ENCODE measurements at places on chromosomes 5 and 9. TPM values are rescaled to one million over a fixed set of nuclear protein-coding genes. Genes with fewer than 3 reads are reported as not detected.

Gene ADGRV1
- total RNA-seq: not detected

DNA sequence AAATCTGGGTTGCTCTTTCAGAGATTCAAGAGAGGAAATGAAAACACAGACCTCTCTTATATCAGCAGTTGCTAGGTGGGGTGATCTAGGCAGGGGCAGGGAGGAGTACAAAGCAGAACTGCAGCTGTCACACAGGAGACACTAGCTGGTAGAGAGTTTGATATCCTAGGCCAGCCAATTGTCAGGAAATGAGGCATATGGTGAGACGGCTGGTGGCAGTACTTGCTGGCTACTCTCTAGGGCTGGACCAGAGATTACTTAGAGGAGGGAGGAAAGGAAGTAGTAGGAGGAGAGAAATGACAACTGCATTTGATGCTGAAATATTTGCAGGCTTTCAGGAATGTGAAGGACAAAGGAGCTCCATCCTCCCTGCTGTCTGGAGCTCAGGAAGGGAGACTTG is 113.8 kb downstream of the TRIM32 start:
- no peak for DNase-seq

GRCh38 chr9:69165581-69165980 is 8.5 kb upstream of the TJP2 start:
- DNase-seq: no peak

- no peak for DNase-seq
These were observed 110.8 kb downstream of the MRPS30 start for GRCh38 chr5:44919560-44919959.

Gene ARID3C
- not detected for total RNA-seq

DNA sequence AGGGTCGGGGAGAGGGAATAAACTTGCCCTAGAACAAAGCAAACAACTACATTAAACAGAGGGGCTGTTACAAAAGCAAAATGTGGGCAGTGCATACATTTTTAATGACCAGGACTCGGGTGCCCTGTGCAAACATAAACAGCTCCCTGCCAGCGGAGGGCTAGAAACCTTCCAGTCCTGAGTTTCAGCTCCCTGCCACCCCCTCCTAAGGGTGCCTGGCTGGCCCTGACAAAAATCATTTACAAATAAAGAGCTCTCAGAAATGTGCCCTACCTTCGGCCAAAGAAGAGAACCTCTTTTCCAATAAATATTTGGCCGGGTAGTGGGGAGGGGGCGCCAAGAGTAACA is 29.5 kb downstream of the FOXD1 start:
- DNase-seq: no peak

Gene GPRIN1
- total RNA-seq: 3.0 TPM

DNA sequence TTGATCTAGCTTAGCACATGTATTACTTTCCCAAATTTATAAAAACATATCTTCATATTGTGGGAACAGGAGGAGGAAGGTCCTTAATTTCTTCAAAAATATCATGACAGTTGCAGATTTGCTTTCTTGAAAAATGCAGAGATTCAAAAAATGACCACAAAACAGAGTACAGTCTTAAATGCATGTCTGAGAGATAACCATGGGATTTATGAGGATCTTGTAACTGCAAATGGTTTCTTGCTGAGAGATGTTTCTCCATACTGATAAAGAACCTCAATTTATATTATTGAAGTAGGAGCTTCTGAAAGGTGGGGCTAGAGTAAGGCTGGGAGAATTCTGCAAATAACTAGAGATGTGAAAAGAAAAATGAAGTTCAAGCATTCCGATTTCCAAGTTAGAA is 83.2 kb downstream of the CDH18 start:
- DNase-seq: no peak

DNA sequence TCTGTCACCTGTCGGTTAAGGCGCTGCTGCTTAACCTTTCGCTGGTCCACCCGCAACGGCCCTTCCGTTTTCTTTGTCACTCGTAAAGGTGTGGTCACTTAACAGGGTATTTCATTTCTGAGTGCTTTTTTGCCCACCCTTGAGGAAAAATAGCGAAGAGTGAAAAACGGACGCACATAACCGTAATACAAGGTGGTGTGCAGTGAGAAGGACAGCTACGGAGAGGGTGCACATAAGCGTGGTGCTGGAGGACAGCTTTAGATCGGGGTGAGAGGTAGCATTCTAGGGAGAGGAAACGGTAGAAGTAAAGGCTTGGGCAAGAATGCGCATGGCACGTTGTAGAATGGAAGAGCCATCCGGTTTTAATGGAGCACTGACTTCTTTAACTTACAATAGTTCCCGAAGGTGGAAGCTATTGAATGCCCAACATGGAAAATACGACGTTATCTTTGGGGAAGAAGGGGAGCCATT is 761 bp downstream of the CCT5 start:
- peak; percentile 27 for DNase-seq

Gene CDKN2A
- not detected for total RNA-seq

Gene PCDHA12
- 6.1 TPM for total RNA-seq

DNA sequence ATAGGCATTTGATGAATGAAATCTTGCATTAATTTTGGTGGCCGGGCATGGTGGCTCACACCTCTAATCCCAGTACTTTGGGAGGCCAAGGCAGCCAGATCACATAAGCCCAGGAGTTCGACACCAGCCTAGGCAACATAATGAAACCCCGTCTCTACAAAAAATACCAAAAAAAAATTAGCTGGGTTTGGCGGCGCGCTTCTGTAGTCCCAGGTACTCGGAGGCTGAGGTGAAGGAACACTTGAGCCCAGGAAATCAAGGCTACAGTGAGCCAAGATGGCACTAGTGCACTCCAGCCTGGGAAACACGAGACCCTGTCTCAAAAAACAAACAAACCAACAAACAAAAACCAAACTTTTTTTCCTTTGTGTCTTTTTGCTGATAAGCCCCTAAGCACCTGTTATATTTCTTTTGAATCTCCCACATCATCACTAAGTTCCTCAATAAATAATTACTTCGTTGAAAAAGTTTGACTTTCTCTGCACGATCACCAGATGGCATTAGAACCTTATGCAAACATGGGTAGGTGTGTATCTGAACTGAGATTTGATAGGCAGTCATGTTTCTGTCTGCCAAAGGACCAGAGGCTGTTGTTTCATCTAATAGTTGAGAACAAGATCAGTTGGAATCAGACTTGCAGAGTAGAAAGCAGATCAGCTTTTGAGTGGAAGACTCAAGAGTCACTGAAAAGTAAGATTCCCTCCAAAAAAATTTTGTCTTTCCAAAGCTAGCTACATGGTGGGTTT is 5.5 kb upstream of the MATR3 start:
- peak; percentile 47 for DNase-seq

Gene MARCOL
- total RNA-seq: not detected

GRCh38 chr9:128825923-128826700 is 3.5 kb downstream of the SPOUT1 start:
- DNase-seq: no peak

Gene PAEP
- not detected for total RNA-seq

DNA sequence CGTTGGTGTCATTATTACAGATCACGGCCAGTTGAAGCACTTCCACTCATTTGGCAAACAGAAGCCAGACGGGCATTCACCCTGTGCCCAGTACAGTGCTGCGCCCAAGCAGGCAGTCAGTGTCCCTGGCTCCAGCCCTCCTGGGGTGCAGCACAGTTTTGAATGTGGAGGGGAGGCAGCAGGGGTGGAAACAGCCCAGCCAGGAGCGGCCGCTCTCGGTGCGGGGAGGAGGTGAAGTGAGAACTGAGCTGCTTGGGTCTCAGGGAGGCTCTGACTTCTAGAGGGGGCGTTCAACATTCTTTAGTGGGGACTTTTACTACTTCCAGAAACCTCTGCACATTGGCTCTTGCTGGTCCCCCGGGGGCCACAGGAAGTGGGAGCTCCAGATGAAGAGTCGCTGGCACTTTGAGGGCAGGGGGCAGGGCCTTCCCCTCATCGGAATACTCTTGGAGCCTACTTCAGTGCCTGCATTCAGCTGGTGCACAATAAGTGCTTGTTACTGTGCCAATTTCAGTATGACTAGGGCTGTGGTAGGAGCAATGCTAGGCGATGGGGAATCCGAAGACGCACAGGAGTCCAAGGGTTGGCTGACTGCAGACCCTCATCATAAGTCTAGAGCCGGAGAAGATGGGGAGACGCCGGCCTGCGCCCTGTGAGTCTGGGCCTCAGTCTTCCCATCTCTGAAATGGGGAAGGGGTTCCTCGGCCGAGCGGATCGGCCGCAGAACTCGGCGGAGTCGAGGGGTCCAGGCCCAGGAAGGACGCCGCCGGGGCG is 492 bp upstream of the NEK6 start:
- DNase-seq: no peak

DNA sequence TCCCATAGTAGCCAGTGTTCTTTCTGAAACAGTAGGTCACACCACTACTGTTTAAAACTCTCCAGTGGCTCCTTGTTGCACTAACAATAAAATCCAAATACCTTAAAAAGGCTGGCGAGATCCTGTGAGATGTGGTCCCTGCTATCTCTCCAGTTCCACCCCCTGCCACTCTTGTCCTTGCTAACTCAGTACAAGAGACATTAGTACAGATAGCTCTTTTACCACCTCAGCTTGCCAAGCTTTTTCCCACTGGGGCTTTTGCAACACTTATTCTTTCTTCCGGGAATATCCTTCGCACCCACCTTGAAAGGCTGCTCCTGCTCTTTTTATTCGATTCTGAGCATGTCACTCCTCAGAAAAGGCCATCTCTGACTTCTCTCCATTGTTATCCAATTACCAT is 14.9 kb downstream of the NIPSNAP3B start:
- DNase-seq: no peak

DNA sequence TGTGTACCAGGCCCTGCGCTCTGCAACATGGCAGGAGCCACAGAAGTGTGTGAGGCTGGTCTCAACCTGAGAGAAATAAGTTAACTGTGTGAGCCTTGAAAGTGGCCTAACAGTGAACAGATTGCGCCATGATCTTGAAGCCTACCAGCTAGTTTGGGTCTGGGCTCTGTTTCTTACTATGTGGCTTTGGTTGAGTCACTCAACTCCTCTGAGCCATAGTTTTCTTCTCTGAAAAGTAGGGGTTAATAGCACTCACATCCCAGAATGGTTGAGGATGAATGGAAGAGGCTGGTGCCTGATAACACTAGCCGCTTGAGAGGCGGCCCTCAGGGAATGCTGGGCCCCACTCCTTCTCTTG is 121.5 kb downstream of the RGS3 start:
- no peak for DNase-seq
